ENCODE measurements at places on chromosomes 6 and 20.

- DNase-seq = no peak
Observed at GRCh38 chr6:163395122-163395830, 19.2 kb upstream of the QKI start.

DNA sequence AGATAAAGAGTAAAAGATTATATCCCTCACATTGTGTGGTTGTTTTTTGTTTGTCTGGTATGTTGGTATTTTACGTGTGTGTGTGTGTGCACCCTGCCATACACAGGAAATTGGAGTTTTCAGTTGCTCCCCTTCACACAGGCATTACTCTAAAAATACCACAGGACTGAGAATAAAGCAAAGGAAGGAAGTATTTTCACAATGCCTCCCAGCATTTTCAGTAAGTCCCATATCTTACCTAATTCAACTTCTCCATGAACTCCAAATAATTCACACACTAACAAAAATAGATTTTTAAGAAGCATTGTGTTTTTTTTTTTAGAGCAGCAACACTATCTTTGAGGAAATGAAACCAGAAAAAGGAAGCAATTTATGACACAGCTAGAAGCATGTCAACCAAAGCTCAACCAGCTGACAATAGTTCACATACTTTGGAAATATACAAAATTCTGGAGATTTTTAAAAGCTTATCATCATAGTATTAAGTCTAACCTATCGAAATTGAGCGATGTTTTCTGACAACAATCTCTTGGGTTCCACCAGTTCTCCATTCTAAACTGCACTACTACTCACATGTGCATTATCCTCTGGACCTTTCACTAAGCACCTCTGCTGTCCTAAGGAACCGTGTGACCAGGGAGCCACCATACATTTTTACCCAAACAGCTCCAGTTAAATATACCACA lies 2.1 kb downstream of the UBE2J1 start:
- no peak for DNase-seq

DNA sequence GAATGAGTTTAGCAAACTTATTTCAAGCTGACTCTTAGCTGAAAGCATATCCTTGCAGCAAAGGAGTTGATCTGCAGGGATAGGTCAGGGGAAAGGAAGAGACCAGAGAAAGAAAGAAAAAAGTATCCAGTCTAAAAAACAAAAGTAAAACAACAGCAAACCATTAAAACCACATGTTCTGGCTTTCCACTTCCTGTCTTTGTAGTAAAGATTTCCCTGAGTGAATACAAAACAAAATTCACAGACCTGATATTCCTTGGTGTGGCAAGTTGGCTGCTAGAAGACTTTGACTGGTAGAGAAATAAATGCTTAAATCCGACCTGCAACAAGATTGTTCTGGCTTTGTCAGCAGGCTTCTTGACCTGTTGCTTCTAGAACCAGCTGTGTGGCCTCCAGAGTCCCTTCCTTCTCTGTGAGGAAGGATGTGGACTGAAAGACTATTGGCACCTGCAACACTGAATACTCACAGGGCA lies 23.4 kb upstream of the MCM3 start:
- no peak for DNase-seq

- no peak for DNase-seq
Observed at GRCh38 chr6:108644252-108644651, 83.5 kb downstream of the FOXO3 start.

GRCh38 chr6:7604506-7604905 lies 14.5 kb downstream of the SNRNP48 start:
- DNase-seq = no peak

All from vagina (tissue), 2 donors.